IMR-90 (cell line): ENCODE measurements at places on chromosomes 2 and 18. TPM values are rescaled to one million over a fixed set of nuclear protein-coding genes. Genes with fewer than 3 reads are reported as not detected.

The PIAS2 gene
- total RNA-seq: 25.3 and 28.9 TPM in 2 replicates

The SERPINB11 gene
- 0.18 TPM in 1 of 2 replicates, not detected in the other for total RNA-seq

The ATP8B1 gene
- 136 and 170 TPM in 2 replicates for total RNA-seq

The AQP12A gene
- total RNA-seq: not detected in 2 replicates

The SMAD2 gene
- 124 and 171 TPM in 2 replicates for total RNA-seq

The PMAIP1 gene
- 14.0 and 26.9 TPM in 2 replicates for total RNA-seq

The GPR35 gene
- 0.28 TPM in 1 of 2 replicates, not detected in the other for total RNA-seq

- no peak for DNase-seq
These were observed 100.2 kb downstream of the ARHGAP15 start for GRCh38 chr2:143229411-143229810.

- no peak for DNase-seq
These were observed 32.8 kb downstream of the LPIN2 start for GRCh38 chr18:2979871-2980790.

- DNase-seq: no peak
These were observed 63.9 kb downstream of the PXDN start for GRCh38 chr2:1680222-1681016.

- peak; percentile 87 for DNase-seq
These were observed 25.7 kb upstream of the RNU4ATAC start for GRCh38 chr2:121505005-121505404.

GRCh38 chr2:126623000-126623399, 33.0 kb upstream of the GYPC start:
- no peak for DNase-seq

- DNase-seq: no peak
These were observed 6.8 kb downstream of the B4GALT6 start for GRCh38 chr18:31677592-31677991.

- DNase-seq: no peak
These were observed 32.9 kb downstream of the SP140 start for GRCh38 chr2:230258483-230258882.

DNA sequence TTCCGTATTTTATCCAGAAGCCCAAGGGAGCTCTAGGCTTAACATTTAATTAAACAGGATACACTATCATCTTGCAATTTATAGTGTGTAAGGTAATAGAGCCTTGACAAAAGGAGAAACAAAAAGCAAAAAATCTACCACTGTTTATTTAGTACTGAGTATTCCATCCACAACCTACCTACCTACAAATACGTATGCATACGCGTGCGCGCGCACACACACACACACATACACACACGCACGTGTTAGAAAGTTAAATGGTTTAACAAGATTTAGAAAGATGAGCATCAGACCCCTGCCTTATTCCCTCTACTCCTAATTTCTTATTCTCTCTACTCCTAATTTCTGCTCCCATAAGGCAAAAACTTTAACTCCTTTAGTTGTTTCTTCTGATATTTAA, 14.6 kb upstream of the ACTR2 start:
- DNase-seq: no peak

DNA sequence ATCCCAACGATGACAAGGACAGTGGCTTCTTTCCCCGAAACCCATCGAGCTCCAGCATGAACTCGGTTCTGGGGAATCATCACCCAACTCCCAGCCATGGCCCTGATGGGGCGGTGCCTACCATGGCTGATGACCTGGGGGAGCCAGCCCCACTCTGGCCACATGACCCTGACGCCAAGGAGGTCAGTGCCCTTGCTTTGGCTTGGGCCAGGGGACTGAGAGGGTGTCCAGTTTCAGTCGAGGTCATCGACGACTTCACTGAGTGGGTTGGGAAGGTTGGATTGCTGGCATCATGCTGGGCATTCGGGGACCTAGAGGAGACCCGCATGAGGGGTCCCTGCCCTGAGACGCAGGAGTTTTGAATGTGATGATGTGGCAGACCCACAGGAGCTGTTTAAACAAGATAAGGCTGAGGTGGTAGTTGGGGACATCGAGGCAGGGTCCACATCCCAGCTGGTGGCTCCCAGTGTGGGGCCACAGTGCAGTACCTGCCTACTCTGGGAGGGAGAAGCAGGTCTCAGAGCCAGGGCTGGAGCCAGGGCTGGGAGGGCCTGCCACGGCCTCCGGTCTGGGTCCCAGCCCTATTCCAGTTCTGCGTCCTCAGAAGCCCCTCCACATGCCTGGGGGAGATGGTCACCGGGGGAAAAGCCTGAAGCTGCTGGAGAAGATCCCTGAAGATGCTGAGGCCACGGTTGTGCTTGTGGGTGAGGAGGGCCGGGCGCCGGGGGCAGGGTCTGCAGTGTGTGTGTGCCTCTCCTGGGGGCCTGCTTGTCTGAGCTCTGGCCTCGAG, 6.0 kb downstream of the SLC4A3 start:
- DNase-seq: no peak

DNA sequence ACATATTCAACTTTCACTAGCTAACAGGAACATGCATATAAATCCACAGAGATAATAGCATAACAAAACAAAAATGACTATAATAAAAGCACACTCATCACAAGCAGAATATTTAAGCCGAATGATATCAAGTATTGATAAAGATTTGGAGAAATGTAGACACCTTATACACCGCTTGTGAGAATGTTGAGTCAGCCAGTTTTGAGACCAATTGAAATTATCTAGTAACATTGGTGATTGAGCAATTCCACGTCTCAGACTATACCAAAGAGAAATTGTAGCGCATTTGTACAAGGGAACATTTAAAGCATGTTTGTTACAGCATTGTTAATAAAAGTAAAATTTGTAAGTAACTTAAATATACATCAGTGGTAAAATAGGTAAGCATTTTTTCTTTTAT, 402.9 kb upstream of the FIGN start:
- no peak for DNase-seq

- peak; percentile 23 for DNase-seq
These were observed 55.3 kb downstream of the KCTD1 start for GRCh38 chr18:26493021-26493420.

DNA sequence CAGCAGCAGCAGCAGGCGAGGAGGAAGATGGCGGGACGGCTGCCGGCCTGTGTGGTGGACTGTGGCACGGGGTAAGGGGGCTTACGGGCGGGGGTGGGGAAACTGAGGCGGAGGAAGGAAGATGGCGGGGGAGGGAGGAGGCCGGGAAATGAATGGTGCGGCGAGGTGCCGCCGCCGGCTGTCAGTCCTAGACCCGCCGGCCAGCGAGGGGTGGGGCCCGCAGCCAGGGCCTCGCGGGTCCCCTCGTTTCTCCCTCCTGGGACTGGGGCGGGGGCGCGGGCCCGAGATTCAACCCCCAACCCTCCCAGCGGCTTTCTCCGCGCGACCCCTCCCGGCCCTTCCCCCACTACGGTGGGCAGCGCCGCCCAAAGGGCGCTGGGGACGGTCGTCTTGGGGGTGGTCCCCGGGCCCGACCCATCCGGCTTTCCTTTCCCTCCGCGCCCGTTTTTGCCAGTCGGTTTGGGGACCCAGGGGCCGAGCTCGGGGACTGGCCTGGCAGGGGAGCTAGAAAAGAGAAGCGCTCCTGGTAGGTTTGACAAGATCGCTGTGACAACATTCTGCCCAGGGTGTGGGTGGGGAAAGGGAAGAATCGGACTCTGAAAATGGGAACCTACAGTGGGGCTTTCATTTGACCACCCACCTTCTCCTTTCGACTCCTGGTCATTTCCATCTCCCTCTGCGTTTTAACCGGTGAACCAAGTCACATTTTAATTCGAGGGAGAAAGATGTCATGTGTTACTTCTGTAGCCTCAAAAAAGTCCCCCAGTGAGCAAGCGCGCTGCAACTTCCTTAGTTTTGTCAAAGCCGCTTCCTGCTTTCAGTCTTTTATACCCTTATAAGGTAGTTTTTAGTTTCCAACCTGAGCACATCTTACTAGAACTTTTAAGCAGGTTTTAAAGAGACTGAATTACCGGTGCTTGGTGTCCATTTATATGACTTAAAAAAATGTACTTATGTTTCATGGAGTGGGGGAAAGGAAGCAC, 655 bp downstream of the ACTR3 start:
- DNase-seq: peak; percentile 80

- no peak for DNase-seq
These were observed 15.4 kb upstream of the ROCK2 start for GRCh38 chr2:11359865-11360264.

DNA sequence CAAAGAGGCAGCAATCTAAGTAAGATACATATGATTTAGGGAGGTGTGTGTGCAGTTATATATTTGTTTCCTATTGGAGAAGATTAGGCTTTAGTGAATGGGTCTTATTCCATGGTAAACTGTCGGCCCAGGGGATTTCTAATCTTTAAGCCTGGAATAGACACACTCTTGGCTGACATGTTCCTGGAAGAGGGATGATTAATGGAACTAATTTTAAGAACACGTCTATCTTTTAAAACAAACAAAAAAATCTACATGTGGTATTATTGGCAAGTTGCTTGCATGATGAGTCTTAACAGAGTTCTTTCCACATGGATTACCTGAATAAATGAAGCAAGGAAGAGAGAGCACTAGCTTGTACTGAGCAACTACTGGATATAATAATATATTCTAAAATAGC, 114.2 kb upstream of the NT5C1B start:
- DNase-seq: no peak

DNA sequence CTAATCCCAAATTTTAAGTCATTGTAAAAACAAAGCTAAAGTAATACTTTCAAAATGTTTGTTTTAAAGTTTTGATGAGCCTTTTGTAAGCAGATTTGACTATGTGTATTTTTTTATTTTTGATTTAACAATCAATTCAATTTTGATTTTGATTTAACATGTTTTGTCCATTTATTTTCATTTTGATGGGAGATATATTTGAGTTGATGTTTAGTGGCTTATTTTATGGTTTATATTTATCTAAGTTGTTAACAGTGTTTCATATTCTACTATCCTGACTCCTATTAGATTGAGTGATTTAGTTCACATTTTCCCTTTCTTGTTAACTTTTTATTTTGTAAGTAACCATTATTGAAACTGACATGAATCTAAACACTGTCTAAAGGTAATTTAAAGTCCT, 44.7 kb downstream of the TMEM18 start:
- no peak for DNase-seq

DNA sequence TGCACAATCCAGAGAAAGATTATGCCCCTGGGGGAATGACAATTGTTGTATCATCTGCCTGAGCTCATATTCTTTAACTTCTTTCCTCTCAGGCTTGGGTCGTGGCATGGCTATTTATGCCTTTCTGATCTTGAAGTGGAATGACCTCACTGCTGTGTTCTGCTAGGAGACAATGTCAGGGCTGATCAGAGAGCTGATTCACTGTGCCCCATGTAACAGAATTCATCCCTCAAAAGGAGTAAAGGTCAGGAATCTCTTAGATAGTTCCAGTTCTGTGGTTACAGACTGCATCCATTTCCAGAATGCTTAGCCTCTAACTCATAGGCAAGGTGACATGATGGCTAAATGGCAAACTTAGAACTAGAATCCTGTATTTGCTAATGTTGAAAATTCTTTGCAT, 511.7 kb upstream of the CNTNAP5 start:
- DNase-seq: no peak

DNA sequence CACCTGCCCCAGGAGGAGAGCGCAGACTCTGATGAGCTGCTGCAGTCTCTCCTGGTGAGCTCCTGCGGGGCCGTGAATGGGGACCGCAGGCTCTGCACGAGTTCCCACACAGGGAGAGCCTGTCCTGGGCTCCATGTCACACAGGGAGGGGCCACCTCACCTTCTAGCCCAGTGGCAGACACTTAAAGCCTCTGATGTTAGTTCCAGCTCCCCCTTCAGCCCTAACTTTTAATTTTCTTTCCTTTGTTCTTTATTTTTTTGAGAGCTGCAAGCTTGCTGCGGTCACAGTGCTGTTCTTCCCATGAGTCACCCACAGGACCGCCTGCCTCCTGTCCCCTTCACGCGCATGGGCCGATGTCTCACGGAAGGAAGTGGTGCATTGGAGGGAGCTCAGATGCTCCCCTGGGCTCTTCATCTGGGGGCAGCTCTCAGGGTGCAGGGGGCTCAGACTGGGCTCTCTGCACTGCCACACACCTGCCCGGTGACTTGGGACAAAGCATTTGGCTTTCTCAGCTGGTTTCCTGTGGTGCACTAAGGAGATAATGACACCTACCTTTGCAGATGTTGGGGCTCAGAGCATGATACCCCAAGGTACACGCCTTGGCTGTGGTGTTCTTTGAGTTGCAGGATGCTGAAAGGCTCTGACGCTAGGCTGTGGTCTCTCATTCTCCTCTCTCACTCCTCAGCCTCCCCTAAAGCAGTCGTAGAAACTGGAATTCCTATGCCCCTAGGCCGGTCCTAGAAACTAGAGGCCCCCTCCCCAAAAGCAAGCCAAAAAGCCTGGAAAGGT, 37.2 kb upstream of the PXDN start:
- DNase-seq: no peak

GRCh38 chr2:101127319-101128056, 23.7 kb downstream of the TBC1D8 start:
- DNase-seq: no peak

DNA sequence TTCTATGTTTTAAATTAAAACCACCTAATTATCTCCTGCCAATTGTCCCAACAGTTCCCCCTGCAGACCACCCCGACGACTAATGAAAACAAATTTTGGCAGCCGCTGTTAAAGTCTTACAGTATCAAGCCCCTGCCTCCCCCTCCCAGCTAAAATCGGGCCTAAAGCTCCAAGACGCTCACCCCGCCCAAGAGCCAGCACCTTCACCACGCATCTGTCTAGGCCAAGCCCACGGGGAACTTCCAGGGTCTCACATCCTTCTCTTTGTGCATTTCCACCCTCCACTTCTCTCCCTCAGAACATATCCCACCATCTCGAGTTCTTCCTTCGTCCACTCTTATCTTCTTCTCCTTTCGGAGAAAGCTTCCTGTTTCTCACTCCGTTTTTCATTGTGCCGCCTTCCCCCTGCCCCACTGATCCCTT, 445 bp downstream of the PRPF40A start:
- no peak for DNase-seq

DNA sequence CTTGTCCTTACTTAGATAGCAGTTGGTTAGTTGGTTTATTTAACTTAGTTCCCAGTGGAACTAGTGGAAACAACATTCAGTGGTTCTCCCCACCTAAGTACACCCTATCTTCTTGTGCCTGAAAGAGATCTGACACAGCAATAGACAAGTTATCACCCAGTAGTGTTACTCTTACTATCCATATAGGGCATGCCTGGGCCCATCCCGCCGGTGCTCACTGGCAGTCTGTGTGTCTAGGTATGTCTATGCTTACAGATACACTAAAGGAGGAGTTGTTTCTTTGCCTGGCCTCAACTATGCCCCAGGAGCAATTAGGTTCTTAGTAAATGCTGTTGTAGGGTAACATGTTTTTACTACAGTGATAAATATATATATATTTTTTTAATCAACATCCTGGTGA, 12.0 kb upstream of the NRP2 start:
- no peak for DNase-seq

DNA sequence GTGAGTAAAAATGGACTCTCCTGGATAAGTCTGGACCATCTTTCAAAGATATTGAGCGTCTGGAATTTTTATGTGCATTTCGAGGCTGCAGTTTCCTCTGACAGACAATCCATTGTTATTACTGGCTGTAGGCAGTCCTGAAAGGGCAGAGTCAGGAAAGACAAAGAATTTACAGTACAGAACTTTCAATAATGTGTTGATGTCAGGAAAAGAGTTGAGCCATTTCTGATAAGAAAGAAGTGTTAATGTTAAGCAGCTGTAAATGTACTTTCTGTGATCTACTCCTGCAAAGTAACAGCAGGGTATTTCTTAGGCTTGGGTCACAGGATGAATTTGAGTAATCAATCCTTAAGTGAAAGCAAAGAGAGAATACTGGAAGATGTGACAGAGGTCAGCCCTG, 29.8 kb downstream of the TSPYL6 start:
- DNase-seq: no peak
